ENCODE measurements at places on chromosomes 7 and 10.

GRCh38 chr10:90701428-90701827 is 156.4 kb downstream of the HTR7 start:
- no peak for DNase-seq

DNA sequence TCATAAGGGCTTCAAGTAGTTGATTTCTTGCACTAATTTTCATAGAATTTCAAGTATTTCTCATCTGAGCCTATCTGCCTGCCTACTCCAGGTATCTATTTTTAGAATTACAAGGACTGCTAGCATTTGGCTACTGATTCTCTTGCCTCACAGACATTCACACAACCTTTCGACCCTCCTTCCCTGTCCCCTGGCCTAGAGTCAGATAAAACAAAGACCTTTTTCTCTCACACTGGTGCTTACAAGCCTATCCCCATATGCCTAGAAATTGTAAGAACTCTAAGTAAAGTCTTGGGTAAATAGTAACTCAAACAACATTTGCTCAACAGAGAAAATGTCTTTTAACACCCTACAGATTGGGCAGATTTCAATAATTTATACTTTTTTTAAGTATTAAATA is 6.3 kb downstream of the GPAM start:
- DNase-seq = no peak

- DNase-seq = no peak
These were observed 266.2 kb downstream of the DNAJB6 start for GRCh38 chr7:157603005-157603404.

- no peak for DNase-seq
These were observed 907 bp upstream of the VPS50 start for GRCh38 chr7:93231259-93231658.

- DNase-seq = no peak
These were observed 82.8 kb upstream of the TRIM24 start for GRCh38 chr7:138377306-138377705.

GRCh38 chr7:111029574-111030251 is 61.2 kb upstream of the LRRN3 start:
- DNase-seq = peak; percentile 34

- peak; percentile 3 for DNase-seq
These were observed 167.2 kb upstream of the AKR1E2 start for GRCh38 chr10:4658777-4659176.

Measured in NCI-H446 (cell line).